ENCODE measurements at places on chromosomes 2 and 18.

DNA sequence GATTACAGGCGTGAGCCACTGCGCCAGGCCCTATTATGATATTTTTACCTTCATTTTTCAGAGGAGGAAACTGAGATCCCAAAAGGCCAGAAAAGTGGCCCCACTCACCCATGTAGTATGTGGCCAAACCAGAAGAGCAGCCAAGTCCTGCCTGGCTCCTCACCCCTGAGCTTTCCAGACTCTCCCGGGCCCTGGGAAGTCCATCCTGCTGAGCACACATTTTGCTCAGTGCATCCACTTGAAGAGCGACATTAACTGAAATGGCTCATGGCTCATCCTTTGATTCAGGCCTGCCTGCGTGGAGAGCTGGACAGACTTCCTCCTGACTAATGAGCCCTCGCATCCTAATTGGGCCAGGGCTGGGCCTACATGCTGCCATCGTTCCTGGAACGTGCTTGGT is 9.5 kb upstream of the NGEF start:
- no peak for DNase-seq

GRCh38 chr2:45586600-45586999 is 24.5 kb downstream of the SRBD1 start:
- no peak for DNase-seq

- no peak for DNase-seq
These were observed 6.9 kb downstream of the HDAC4 start for GRCh38 chr2:239393941-239394340.

DNA sequence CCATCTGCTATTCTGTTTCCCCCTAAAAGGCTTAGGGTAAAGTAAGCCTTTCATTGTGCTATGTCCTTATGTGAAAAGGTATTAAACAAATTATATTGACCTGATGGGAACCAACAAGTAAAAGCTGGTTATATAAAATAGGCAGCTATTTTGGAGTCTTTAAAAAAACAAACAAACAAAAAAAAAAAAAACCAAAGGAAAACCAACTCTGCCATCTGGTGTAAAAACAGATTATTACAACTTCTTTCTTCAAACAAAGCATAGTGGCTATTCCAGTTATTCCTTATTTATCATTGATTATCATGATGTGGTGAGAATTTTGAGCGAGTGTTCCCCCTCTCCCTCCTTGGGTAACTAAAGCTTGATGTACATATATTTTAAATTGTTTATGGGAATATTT is 122.3 kb upstream of the FHL2 start:
- DNase-seq: no peak

- no peak for DNase-seq
These were observed 30.0 kb upstream of the BARD1 start for GRCh38 chr2:214839464-214839863.
